ENCODE measurements at places on chromosomes 11 and 22. TPM values are rescaled to one million over a fixed set of nuclear protein-coding genes. Genes with fewer than 3 reads are reported as not detected.

Gene OR2AG2
- total RNA-seq, result not detected

- no peak for DNase-seq
Observed at GRCh38 chr22:28247667-28248363, 328.8 kb upstream of the PITPNB start.

DNA sequence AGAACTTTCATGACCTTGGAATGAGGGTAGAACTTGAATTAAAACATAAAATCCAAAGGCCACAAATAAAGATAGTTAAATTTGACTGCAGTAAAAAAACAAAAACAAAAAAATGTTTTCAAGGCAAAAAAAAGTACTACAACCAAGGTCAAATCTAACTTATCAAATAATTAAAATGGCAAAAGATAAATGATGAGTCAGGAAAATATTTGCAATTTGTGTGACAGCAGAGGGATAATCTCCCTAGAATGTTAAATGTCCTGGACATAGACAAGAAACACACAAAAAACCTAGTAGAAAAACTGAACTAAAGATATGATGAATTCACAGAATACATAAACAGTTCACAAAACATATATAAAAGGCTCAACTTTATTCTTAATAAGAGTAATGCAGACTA lies 110.2 kb upstream of the TEAD1 start:
- DNase-seq, result no peak

DNA sequence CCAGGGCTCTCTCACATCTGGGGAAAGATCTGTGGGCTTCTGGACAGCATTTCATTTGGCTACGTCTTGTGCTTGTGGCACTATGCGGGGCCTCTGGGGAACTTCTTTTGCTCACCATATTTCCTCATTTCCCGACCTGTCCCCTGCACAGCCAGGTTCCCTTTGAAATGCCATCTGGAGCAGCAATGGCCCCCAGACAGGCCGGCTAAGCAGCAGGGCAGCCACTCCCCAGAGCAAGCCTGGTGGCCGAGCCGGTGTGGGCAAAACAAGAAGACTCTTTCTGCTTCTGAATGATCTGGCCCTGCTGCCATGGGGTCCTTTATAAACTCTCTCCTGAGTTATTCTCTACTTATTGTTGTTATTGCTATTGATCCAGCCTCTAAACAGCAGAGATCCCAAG lies 190.7 kb upstream of the NECTIN1 start:
- peak; percentile 57 for DNase-seq

DNA sequence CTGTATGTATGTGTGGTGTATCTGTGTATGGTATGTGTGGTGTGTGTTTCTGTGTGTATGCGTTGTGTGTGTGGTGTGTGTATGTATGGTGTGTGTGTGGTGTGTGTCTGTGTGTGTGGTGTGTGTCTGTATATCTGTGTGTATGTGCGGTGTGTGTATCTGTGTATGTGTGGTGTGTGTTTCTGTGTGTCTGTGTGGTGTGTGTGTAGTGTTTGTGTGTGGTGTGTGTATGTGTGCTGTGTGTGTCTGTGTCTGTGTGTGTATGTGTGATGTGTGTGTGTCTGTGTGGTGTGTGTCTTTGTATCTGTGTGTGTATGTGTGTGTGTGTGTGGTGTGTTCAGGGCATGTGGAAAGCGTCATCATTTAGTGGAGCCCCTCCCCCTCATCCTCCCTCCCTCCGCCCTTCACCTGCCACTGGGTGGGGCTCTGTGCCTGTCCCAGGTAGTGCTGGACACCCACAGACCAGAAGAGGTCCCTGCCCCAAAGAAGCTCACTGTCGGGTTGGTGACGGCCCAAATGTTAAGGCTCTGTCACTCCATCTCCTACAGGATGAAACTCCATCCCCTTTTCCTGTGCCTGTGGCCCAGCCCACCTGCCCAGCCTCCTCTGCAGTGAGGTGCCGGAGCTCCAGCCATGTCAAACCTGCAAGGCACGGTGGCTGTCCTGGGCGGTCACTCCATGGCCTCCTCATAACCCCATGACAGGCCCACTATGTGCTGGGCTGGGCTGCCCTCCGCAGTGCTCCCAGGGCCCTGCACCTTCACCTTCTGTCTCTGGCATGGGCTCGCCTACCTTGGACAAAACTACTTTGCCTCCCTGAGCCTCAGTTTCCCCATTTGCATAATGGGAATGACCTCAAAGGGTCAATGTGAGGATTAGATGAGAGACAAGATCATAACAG lies 23.4 kb upstream of the SHISAL1 start:
- DNase-seq, result no peak

- no peak for DNase-seq
Observed at GRCh38 chr11:134512061-134512460, 100.0 kb upstream of the B3GAT1 start.

DNA sequence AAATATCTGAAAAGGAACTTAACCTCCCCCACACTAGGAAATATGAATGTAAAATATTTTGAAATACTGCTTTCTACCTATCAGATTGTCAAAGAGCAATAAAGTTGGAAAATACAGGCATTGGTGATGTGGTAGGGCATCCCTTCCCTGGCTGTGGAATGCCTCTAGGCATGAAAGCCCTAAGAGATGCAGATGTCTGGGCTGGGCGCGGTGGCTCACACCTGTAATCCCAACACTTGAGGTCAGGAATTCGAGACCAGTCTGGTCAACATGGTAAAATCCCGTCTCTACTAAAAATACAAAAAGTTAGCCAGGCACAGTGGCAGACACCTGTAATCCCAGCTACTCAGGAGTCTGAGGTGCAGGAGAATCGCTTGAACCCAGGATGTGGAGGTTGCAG lies 22.0 kb downstream of the ARAP1 start:
- DNase-seq, result no peak

- peak; percentile 64 for DNase-seq
Observed at GRCh38 chr11:76610871-76611475, 59.6 kb downstream of the LRRC32 start.

- DNase-seq, result peak; percentile 42
Observed at GRCh38 chr11:61293867-61294716, 1.0 kb downstream of the VWCE start.

DNA sequence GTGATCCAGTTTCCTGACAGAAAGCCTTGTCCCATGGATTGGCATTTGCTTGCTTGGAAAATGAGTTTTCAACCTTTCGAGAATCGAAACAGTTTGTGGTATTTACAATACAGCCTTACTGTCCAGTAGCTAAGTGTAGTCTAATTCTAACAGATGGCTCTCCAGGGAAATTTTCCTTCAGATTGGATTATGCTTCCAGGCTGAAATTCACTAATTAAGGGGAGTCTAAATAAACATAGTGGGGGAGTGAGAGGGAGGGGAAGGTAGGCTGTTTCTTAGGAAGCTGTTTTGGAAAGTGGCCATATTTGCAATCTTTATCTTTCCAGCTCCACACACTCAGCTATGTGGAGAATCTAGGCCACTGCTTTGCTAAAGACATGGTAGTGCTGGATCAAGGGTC lies 81.3 kb downstream of the SYT9 start:
- DNase-seq, result peak; percentile 77

DNA sequence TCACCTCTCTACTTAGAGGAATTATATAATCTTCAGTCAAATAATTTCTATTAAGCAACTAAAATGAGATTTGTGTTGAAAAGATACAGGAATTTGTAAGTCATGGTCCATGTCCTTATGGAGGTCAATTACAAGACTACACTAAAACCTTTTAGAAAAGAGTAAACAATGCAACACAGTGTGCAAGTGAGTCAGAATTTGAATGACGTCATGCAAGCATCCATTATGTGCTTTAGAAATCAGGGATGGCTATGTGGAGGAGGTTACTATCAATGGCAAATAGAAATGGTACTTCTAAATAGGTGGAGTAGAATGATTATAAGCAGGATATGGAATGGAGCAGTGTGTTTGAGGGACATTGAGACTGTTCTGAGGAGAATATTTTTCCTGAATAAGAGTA lies 16.6 kb downstream of the OR10D3 start:
- no peak for DNase-seq
